ENCODE measurements at places on chromosomes 3 and 15. TPM values are rescaled to one million over a fixed set of nuclear protein-coding genes. Genes with fewer than 3 reads are reported as not detected.

The TMEM39A gene
- total RNA-seq: 26.6 TPM

The UBAP1L gene
- 2.6 TPM for total RNA-seq

The A4GNT gene
- not detected for total RNA-seq

The PLSCR5 gene
- not detected for total RNA-seq

The WDR93 gene
- total RNA-seq: not detected

The ETFA gene
- total RNA-seq: 131 TPM

The CSPG4 gene
- under 0.01 TPM for total RNA-seq

The KIF23 gene
- 11.1 TPM for total RNA-seq

The ZNF662 gene
- total RNA-seq: 1.8 TPM

The VGLL3 gene
- total RNA-seq: 0.22 TPM

The CTDSPL2 gene
- total RNA-seq: 73.8 TPM

The CPN2 gene
- not detected for total RNA-seq

DNA sequence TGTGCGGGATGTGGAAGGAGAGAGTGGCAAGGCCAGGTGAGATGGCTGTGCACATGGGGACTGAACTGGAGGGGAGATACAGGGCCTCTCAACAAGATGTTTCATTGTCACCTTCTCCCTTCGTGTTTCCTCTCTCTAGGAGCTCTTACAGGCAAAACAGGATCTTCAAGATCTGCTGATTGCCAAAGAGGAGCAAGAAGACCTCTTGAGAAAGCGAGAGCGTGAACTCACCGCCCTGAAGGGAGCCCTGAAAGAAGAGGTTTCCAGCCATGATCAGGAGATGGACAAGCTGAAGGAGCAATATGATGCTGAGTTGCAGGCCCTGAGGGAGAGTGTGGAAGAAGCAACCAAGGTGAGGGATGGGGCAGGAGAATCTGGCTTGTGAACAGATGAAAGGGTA lies 85.2 kb downstream of the CGNL1 start:
- DNase-seq: no peak

DNA sequence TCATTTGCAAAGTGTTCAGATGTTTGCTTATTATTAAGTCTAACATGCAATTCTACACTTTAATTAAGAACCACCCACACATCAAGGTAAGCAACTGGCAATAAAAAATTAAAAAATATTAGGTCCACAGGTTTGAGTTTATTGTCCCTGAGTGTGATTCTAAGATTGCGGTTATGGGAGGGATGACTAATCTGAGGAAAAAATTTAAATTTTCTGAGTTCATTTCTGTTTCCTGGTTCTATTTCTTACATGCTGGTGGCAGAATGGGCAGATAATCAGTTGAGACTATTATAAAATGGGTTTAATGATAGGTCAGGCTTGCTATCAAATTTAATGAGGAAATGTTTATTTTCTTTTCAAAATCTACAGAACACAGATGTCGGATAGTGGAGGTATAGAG lies 105.9 kb downstream of the TP63 start:
- no peak for DNase-seq

GRCh38 chr3:68963891-68964290 lies 31.5 kb upstream of the TAFA4 start:
- no peak for DNase-seq

- no peak for DNase-seq
Measured at GRCh38 chr3:121477589-121477988, 68.2 kb downstream of the POLQ start.

GRCh38 chr3:129052675-129053074 lies 7.9 kb upstream of the GP9 start:
- peak; percentile 95 for DNase-seq

GRCh38 chr15:95451938-95452337 lies 878.6 kb upstream of the NR2F2 start:
- DNase-seq: no peak

DNA sequence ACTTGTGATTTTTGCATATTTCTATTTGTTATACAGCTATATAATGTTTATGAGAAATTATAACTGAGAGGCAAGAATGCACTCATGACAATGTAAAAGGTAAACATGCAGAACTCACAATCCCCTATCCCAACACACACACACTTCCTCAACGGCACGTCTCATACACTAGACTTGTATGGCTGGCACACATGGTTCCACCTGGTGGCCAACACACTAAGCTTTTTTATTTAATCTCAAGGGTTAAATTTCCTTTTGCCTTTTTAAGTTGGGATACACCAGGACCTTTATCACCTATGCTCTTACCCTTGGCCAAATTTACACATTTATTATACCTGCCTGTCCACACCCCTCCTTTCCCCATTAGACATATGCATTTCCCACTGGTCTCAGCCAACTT lies 88.6 kb upstream of the PSMD6 start:
- DNase-seq: no peak

- DNase-seq: no peak
Measured at GRCh38 chr3:78792212-78792611, 975.6 kb downstream of the ROBO1 start.

DNA sequence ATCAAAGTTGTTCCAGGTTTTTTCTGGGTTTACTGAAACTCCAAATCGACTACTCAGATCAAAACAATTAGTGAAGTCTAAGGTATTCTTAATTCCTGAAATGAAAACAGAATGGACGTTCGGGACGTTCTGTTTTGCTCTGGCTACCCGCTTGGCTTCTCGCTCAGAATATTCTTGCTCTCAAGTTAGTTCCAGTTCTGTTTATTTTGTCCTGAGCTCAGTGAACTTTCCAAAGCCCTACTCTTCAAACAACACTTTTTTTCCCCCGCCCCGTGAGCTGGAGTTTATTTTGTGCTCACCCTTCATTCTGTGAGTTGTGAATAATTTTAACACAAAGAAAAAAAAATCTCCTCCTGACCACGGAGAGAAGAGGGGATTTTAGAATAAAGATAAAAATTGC lies 72.6 kb downstream of the SAMMSON start:
- no peak for DNase-seq

DNA sequence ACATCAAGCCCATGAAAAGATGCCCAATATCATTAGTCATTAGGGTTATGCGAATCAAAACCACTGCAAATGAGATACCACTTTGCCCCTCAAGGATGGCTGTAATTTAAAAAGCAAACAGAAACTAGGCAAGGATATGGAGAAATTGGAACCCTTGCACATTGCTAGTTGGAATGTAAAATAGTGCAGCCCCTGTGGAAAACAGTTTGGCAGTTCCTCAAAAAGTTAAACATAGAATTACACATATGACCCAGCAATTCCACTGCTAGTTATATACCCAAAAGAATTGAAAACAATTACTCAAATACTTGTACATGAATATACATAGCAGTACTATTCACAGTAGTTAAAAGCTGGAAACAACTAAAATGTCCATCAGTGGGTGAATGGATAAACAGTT lies 186.8 kb upstream of the CGNL1 start:
- DNase-seq: no peak

GRCh38 chr3:60402931-60403330 lies 848.3 kb downstream of the FHIT start:
- no peak for DNase-seq

DNA sequence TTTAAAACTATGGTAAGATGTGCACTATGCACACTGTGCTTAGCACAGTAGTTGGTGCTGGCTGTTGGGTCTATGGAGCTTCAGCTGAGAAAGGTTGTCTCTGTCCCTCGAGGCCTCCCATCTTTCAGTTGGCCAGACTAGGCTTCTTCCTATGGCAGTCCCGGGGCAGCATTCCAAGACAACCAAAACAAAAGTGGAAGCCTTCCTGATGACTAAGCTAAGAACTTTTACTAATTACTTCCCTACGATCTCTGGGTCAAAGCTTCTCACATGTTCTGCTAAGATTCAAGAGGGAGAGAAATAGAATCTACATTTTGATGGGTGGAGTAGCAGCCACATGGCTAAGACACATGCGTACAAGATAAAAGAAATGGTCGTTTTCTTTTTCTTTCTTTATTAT lies 342.8 kb downstream of the TUSC7 start:
- DNase-seq: peak; percentile 73

DNA sequence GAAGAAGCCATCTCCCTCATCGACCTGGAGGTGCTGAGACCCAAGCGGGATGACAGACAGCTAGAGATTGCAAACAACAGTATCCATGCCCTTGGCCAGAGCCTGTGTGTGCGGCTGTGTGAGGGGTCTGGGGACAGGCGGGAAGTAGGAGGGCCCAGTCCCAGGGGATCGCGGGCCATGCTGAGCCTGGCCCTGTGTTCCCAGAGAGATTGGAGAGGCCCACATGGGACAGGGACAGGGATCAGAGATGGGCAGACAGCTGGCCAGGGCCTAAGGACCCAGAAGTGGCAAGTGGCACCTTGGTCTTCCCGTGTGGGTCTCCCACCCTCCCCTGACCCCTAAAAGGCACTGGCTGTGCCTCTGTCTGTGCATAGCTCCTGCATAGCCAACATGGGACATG lies 10.9 kb upstream of the RHO start:
- DNase-seq: no peak

GRCh38 chr15:26051761-26052675 lies 188.9 kb upstream of the ATP10A start:
- DNase-seq: no peak

DNA sequence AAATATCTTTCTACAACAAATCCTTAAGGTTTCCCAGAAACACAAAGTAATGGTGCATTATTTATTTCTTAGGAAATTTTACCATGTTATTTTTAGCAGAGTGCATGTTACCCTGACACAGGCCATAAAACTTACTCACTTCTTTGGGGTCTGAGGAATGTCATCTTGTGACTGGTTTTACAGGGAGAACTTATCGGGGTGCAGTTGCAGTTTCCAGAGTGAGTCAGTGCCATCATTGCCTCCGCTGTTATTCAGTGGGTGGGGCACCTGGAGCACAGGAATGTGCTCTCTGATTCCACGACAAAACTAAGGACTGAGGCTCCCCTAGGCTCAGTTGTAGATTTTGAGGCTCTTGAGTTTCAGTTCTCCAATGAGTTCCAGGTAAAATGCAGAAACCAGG lies 11.1 kb upstream of the GREM1 start:
- no peak for DNase-seq

DNA sequence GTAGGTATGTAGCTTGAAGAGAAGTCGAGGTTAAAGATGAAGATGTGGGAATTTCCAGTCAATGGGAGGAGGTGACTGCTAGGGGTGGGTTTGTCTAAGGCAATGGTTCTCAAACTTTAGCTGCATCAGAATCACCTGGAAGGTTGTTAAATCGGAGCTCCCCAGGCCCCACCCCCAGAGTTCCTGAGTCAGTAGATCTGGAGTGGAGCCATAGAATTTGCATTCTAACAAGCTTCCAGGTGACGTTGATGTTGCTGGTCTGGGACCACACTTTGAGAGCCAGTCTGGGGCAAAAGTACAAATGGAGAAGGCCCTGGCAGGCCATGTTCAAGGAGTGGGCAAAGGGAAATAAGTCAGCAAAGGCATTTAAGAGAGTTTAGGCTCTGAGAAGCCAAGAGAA lies 69.1 kb downstream of the CMTM8 start:
- DNase-seq: no peak

Measured in lung microvascular endothelial cell (primary cell).